Kidney (tissue), 22 donors: ENCODE measurements at places on chromosomes 7 and 10. TPM values are rescaled to one million over a fixed set of nuclear protein-coding genes. Genes with fewer than 3 reads are reported as not detected.

- peak; percentile 63 for DNase-seq
Measured at GRCh38 chr10:30591249-30591670, 38.3 kb downstream of the LYZL2 start.

TCAF2 gene
- total RNA-seq: 4.2 TPM

IRF5 gene
- total RNA-seq: 27.1 TPM

C10orf105 gene
- 0.35 TPM for total RNA-seq

SPDYE2B gene
- not detected for total RNA-seq

DNA sequence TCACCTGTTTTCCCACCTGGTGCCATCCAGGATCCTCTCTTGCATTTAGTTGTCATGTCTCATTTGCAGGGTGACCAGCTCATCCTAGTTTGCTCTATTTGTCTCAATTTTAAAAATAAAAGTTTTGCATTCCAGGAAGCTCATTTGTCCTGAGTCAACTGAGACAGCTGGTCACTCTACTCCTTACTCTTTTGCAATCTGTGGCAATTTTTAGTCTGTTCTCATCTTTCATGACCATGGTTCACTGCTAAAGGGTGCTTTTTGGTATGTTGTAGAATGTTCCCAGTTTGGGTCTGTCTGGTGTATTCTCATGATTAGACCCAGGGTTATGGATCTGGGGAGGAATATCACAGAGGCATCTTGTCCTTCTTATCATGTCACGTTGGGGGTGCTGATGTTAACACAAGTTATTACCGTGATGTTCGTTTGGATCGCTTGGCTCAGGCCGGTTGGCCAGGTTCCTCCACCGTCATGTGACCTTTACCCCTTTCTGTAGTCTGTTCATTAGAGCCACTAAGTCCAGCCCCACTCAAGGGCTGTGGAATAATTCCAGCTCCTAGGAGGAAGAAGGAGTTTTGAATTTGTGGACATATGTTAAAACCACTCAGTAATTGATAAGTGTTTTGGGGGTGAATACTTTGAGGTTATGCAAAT, 103.3 kb upstream of the IGFBP3 start:
- DNase-seq: no peak

SPAM1 gene
- not detected for total RNA-seq

AGMO gene
- total RNA-seq: 1.4 TPM

DNA sequence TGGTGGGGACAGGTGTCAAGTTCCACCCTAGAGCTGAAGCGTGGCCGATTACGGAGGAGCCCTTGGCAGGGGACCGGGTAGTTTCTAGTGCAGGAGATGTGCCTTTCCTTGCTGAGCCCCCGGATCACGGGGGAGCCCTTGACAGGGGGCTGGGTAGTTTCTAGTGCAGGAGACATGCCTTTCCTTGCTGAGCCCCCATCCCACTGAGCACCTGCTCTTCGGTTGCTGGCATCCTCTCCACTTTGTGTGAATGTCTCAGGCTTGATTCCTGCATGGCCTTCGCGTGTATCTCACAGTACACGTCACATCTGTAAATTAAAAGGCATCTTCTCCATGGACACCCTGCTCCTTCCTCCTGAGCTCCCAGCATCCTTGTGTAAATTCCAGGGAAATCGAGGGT, 263.5 kb downstream of the ADARB2 start:
- no peak for DNase-seq

GRCh38 chr7:134212576-134213546, 85.7 kb downstream of the LRGUK start:
- no peak for DNase-seq

NKX1-2 gene
- total RNA-seq: not detected

RARRES2 gene
- total RNA-seq: 104 TPM

DNA sequence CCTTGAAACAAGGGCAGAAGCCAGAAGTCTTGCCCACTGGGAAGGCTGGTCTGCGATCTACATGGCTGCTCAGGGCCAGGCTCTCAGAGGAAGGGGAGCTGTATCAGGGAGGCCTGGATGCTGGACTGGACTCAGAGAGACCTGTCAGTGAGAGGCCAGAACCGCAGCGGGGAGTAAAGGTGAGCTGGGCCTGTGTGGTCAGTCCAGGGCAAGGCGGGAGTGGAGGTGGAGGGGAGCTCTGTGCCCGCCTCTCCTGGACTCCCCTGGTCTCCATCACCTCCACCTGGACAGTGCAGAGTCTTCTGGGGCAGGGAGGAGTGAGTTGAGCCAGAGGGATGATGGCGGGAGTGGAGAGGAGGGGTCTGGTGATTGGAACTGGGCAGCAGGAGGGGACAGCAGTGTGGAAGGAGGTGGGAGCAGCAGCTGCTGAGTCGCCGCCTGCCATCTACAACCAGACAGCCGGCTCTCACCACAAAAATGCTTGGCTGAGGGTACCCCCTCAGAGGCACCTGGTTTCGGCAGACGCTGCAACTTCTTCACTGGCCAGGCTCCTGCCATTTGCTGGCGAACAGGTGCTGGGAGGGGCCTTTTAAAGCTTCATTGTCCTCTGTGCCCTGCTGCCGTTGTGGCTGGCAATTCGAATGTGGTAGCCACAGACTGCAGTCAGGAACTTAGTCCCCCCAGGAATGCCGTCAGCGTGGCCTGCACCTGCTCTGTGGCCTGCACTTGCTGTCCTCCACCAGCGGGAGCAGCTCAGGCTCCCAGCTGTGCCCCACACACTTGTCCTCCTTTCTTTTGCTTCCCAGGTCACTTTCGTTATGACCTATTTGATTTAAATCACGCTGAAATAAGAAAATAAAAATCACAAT, 3.5 kb downstream of the RASSF4 start:
- DNase-seq: peak; percentile 73

DNA sequence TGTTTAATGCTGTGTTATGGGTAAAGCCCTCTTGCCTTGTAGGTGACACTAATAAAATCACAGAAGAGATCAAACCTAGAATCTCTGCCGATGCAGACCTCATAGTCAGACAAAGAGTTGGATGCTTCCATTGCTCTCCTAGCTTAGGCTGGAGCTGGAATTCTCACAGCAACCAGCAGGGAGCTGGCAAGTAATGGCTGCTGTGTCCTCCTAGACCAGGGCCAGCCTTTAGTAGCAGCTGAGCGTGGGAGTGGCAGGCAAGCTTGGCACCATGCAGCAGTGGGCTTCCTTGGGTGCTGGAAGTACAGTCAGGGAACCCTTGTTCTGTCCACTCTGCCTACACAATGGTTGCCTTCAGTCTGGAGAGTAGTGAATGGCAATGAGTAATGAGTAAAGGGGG, 598.3 kb upstream of the GALNT17 start:
- no peak for DNase-seq

GRCh38 chr10:103188853-103189252, 4.2 kb downstream of the NT5C2 start:
- peak; percentile 74 for DNase-seq

DNA sequence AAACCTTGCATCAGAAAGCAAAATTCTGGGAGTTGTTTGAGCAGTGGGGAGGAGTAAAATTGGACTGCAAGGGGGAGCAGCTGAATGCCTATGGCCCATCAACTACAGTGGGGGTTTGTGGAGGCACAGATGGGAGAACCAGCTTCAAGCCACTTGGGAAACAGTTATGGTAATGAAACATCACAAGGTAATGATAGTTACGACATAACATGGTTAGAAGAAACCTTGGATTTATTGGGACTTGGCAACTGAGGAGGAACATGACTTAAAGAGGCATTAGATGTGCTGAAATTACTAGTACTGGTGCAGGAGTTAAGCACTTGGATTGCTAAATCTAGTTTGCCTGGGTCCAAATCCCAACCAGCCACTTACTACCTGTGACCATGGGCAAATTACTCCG, 868.4 kb downstream of the KCNMA1 start:
- DNase-seq: no peak

DNA sequence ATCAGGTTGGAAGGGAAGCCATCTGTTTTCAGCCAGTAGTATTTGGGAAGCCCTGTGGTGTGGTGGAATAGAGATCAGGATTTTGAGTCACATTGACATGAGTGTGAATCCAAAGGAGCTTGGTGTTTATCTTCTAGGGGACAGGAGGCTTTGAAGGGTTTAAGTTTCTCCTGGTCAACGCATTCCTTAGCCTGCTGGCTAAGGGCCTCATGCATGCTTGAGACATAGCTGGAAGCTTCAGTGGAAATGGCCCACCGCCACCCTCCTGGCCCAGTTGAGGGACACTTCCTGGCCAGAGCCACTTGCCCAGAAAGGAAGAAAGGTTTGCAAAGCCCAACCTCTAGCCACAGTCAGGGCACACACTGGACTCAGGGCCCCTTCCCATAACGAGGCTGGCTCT, 70.9 kb downstream of the CDK1 start:
- DNase-seq: no peak

GRCh38 chr10:132353456-132354355, 21.7 kb downstream of the LRRC27 start:
- DNase-seq: no peak

- DNase-seq: no peak
Measured at GRCh38 chr7:117068511-117069145, 115.3 kb downstream of the ST7 start.

- DNase-seq: no peak
Measured at GRCh38 chr7:113892818-113893217, 26.0 kb downstream of the PPP1R3A start.

- no peak for DNase-seq
Measured at GRCh38 chr7:35555386-35555785, 139.5 kb downstream of the HERPUD2 start.
